ENCODE measurements at places on chromosomes 5 and 9.
A peak's percentile ranks its signal among the peaks of the same experiment; 100 is the strongest.

GRCh38 chr9:126965077-126965476 lies 50.5 kb downstream of the RALGPS1 start:
- no peak for DNase-seq

DNA sequence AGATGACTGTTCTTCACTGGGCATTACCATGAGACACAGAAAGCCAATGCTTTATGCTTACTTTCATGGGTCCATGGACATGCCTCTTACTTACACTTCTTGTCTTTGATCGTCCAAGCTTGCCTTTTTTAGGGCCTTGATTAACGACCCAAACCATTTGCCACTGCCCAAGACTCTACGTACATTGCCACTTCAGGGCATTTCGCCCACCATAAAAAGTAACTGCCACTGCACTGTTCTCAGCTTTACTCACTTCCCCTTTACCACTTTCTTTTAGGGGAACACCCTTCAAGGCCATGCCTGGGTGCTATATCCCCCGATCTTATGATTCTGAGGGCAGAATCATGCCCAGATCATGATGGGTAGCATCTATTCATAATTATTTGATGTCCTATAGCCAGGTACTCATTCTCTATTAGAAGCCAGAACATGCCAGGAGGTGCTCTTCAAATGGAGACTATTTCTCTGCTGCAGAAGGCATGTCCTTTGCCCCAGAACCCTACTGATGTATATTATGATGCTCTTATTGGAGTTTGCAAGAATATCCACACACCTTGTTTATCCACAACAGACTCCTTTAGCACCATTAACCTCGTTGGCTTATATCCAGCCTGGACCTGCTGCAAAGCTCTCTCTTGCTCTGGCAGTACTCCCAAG lies 64.1 kb upstream of the RAD23B start:
- DNase-seq: no peak

DNA sequence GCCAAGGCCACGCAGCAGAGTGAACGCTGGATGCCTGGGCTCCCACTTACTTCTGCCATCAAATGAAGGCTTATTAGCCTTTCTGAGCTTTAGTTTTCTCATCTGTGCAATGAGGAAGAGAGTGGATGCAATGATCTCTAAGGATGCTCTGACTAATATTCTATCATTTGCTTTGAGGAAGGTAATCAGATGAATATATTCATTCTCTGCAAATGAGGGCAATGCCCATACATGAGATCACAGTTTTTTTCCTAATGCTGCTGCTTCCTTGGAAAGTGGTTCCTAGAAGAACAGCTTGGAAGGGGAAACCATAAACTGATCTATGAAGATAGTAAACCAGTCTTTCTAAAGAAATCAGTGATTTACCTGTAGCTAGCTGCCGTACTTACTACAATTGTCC lies 152.4 kb downstream of the NSG2 start:
- DNase-seq: no peak

- no peak for DNase-seq
Observed at GRCh38 chr5:150206779-150207115, 16.9 kb downstream of the SLC6A7 start.

DNA sequence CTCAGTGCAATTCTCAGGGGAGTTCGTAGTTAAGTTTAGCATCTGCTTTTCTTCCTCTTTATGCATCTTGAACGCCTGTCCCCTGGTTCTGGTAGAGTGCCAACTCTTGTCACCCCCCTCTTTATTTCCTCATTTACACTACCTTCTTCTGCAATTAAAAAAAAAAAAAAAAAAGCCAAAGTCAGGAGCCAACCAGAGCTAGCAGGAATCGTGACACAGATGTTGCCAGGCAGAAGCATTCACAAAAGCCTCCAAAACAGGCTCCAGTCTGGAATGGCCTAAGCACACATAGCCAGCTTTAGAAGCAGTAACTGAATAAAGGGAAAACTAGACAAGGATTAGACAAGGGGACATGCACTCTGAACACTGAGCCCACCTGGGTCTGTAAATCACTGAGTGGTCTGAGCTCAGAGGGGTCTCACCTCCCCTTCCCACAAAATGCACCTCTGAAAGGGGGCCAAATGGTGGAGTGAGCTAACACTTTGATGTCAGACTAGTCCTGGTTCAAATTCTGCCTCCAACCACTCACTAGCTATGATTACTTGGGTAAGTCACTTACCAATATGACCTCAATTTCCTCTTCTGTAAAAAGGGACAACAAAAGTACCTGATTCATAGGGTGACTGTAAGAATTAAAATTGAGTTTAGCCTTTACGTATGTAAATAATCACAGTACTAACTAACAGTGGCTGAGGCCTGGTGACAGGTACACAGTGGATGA lies 2.0 kb downstream of the CD74 start:
- no peak for DNase-seq

- DNase-seq: no peak
Observed at GRCh38 chr5:54965806-54966205, 19.6 kb downstream of the ESM1 start.

DNA sequence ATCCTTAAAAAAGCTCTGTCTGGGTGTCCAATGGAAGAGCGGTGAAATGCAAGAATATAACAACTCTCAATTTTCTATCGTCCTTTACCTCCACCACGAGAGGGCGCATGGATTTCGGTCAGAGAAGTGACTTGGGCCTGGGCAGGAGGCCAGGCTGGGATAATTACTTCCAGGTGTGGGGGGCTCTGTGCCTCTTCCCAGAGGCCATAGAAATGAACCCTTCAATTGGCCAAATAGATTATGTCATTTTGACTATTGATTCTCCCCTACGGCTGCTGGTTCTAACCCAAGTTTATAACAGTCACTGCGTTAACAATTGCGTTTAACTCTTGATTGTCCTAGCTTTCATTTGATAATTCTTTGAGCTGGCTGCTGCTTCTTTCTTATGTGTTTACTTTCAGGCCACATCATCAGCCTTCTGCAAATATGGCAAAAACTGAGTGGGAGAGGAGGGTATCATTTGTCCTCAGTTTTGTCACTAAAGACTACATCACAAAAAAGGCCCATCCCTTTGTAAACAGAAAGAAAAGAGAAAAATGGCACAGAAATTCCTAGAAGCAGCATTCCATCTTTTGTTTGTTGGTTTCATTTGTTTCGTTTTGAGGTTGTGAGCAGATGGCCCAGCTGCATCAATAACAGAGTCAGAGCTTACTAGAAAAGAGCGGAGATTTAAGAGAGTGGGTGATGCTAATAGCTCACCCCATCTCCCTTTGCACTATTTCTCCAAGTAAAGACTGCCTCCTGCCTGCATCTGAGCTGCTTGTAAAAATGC lies 45.4 kb upstream of the ZFR start:
- DNase-seq: peak; percentile 82

- DNase-seq: peak; percentile 74
Observed at GRCh38 chr5:131264451-131265099, 722 bp downstream of the CDC42SE2 start.

GRCh38 chr5:91146905-91147600 lies 236.1 kb downstream of the ARRDC3 start:
- DNase-seq: no peak

DNA sequence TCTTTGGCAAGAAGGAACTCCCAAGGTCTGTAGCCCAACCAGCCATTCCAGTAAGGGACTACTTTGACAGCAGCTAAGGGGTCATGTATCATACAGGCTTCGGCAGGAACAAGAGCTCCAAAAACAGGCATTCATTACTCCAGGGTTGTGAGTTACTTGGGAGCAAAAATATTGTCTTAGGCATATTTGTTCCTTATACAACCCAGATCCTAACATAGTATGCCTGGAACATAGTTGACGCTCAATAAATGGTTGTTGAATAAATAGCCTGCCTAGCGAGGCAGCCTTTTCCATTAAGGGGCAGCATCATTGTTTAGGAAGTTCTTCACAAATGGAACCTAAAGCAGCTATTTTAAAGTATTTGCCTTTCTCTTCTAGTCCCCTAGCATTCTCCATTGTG lies 35.8 kb upstream of the FER start:
- no peak for DNase-seq

- DNase-seq: no peak
Observed at GRCh38 chr5:87394411-87395165, 18.1 kb downstream of the CCNH start.

DNA sequence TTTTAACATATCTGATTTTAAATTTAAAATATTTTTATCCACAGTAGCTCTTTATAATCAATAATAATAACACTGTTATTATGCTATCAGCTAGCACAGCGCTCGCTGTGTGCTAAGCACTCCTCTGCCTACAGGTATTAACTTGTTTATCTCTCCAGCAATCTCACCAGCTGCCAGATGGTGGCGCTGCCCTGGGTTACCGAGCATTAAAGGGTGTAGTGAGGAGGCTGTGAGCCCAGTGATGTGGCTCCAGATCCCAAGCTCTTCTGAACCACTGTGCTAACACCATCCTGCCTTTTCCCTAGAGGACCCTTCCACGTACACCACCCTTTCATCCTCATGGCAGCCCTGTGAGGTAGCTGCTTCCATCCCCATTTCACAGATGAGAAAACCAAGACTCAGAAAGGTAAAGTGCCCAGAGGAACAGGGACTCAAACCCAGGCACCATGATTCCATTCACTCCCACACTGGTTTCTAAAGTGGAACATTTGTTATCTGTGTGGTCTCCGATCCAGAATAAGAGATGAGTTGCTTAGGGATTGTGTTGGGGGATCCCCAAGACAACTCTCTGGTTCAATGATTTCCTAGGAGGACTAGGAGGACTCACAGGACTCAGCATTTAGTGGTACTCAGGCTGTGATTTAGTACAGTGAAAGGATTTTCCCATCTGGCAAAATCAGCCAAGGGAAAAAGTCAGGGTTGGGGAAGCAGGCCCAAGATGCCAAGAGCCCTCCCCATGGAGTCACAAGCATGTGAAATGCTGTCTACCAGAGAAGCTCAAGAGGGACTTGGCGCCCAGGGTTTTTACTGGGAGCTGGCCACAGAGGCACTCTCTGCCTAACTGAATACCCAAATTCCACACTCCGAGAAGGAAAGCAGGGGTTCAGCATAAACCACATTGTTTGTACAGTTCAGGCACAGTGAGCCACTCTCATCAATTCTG lies 7.0 kb downstream of the IGFBPL1 start:
- DNase-seq: peak; percentile 77

DNA sequence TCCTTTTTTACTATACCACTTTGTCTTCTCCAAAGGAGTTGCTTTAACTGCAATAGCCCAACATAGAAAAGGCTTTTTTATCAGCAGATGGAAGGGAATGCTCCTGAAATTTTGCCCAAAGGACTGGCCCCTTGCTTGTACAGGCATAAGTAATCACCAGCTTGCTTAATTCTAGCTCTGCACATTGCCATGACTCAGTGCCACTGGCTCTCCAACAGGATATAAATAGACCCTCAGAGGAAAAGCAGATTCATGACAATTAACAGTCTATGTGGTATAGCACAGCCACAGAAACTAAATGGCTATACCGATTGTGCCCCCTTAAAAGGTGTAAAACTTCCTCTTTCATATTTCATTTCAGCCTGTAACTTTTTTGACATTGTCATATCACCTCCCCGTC lies 227.0 kb downstream of the ZNF608 start:
- no peak for DNase-seq

- no peak for DNase-seq
Observed at GRCh38 chr9:108668191-108668937, 187.4 kb downstream of the ACTL7B start.

- no peak for DNase-seq
Observed at GRCh38 chr5:168691891-168692290, 112.7 kb upstream of the PANK3 start.

DNA sequence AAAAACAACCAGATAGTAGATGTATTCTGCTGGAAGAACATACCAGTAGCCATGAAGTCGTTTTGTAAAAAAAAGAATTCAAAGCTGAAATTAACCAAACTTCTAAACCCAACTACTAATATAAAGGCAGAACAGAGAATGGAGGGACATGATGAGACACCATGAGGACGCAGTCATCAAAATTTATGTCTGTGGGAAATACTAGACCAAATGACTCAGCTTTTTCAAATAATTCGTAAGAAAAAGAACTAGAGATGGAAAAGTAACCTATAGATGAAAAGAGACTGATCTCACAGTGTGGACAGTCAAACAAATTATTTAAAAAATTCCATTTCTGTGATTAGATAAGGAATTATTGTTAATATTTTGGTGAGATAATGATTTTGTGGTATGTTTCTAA lies 10.3 kb downstream of the TTC23L start:
- no peak for DNase-seq

DNA sequence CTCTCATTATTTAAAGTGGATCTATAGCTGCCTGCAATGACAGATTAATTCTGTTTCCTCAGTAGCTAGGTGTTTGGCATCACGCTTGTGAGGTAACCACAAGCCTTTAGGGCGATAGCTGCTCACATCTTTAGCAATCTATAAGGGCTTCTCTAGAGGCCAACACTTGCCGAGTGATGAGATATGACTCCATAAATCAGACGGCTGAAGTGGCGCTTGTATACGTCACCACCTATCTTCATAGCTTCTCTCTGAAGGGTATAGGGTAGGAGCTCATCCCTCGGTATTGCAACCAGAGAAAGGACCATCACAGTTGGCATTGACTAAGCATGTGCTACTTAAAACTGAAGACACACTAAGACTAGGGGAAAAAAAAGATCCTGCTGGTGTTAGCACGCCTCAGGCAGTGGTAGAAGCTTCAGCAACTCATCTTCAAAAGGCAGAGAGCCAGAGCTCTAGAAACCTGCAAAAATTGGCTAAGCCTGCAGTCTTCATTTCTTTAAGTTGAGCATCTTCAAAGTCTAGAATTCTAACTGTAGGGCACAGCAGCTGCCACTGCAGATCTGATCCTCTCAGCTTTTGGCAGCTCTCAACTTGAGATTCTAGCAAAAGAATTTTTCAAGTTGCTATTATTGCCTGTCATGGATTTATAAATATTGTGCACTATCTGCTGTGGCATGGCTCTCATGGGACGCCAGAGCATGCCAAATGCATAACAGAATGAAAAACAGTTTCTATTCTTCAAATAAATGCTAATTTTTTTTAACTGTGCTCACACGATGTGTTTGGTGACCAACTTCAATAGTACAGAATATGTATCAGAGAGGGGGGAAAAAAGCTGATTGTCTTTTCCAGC lies 37.5 kb downstream of the PSMB7 start:
- DNase-seq: no peak

DNA sequence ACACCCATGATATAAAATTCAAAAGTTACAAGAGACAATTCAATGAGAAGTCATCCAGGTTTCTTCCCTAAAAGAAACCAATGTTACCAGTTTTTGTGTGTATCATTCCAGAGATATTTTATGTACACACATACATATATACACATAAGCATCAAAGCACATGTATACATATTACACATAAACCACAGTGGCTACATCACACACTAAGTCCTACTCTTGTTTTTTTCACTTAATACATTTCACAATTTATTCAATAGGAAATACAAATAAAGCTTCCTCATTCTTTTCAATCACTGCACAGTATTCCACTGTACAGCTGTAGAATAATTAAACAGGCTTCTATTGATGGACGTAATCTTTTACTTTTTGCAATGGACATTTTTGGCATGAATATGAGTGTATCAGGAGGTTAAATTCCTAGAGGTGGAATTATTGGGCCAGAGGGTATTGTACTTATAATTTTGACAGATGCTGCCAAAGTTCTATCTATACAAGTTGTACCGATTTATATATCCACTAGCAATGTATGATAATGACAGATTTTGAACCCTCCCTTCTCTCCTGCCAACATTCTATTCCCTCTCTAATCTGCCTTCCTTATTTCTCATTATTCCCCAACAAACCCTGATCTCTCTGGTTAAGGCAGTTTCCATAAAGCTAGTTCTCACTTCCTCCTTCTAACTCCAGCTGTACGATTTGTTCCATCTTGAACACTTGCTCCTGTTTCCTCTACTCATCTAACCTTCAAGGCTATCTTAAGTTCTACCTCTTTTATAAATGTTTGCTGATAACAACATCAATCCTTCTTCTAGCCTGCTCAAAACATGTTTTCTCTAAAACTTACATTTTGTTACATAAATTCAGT lies 35.2 kb downstream of the MRPS27 start:
- no peak for DNase-seq

- DNase-seq: no peak
Observed at GRCh38 chr9:81822301-81822865, 105.8 kb upstream of the SPATA31D4 start.

All from activated CD8-positive, alpha-beta memory T cell treated with anti-CD3 and anti-CD28 coated beads, Interleukin-2, amount 50 U/mL, for 48 hours (primary cell).